BJ (cell line): ENCODE measurements at places on chromosomes 13 and 19.
A peak's percentile ranks its signal among the peaks of the same experiment; 100 is the strongest.

DNA sequence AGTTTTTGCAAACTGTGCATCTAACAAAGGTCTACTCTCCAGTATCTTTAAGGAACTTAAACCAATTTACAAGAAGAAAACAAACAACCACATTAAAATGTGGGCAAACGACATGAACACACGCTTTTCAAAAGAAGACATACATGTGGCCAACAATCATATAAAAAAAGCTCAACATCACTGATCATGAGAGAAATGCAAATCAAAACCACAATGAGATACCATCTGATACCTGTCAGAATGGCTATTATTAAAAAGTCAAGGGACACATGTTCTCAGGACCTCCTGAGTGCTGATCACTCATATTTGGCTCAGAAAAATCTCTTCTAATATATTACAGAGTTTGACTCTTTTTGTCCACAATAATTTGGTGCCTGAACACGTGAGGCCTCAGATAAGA, 14.2 kb upstream of the LILRB1 start:
- no peak for DNase-seq

DNA sequence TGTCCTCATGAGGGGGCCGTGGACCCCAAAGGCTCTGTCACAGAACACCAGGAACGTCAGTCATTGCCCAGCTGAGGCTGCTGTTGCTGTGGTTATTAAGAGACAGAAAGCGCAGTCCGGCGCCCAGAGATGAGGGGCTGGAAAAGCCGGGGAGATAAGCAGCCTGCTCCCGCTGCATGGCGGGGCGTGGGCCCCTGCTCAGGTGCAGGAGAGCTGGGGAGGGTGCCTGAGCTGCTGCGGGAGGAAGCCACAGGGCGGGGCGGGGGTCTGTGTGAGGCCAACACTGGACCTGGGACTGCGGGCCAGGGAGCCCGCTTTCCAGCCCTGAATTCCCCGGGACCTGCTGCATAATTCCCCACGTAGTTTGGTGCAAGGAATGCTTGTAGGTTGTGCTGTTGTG, 11.3 kb downstream of the SOX1 start:
- no peak for DNase-seq

- DNase-seq: no peak
Observed at GRCh38 chr19:38849860-38850435, at the start of gene HNRNPL. TSS of gene HNRNPL (minus strand) at chr19:38849986. CDS start at chr19:38849966, 20 bp downstream.

DNA sequence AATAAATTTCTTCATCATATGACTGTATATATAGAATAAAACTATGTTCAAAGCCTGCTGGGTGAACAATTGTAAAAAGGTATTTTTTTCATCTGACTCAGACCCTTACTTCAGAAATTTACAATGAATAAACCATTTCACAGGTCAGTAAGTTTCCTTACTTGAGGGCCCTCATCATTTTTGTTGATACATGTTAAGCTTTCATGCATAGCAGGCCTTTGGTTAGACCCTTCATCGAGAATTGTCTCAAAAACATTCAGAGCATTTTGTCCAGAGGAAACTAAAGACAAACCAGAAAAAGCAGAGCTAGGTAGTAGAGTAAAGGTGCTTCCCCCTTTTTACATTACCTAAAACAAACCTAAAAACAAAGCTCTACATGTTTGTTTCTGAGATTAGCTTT, 46.2 kb downstream of the FNDC3A start:
- DNase-seq: no peak

GRCh38 chr13:107715496-107715895, 499.8 kb downstream of the LIG4 start:
- no peak for DNase-seq

DNA sequence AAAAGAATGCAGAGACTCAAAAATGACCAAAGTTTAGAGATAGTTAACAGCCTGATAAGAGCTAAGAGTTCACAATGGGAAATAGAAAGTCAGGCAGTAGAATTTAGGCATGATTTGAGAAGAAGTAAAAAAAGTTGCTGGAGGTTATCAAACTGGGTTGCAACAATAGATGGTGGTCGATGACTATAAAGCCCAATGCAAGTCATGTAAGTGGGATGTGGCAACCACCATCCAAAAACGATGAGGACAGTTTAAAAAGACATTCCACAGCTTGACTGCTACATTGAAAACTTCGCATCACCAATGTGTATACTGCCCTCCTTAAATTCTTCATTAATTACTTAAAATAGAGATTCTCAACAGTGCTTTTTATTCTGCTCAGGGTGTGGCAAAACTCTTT, 19.7 kb downstream of the ELF1 start:
- DNase-seq: no peak

DNA sequence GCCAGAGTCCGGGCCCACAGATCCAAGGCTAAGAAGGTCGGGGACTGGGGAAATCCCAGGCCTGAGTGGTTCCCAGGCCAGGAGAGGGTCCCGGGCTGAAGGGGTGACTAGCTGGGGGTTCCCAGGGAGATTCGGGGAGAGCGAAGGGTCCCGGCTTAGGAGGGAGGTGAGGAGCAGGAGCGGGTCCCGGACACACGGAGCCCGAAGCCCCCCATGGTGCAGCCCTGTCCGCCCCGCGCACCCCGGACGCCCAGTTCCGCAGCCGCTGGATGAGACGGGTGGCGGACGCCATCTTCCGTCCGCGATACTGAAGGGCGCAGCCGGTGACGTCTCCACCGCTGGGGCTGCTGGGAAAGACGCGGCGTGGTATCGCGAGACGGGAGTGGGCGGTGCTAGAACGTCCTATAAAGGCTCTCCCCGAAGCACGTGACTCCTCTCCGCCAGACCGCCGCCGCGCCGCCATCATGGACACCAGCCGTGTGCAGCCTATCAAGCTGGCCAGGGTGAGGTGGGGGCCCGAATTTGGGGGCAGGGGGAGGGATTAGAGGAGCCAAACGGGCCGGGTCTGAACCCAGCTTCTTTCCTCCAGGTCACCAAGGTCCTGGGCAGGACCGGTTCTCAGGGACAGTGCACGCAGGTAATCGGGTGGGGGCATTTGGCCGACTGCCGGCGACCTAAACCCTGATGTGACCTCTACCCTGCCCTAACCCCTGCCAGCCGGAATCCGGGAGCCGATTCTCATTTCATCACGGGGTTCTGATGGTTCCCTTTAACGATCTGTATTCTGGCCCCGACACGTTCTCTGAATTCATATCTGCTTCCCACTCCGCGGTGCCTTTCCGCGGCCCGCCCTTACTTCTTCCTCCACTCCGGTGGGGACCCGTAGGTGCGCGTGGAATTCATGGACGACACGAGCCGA, at the start of the genes NDUFA7 and RPS28:
TSS of gene NDUFA7 (minus strand) at position 309 of the 919 bp plus-strand sequence. CDS start at position 292, 17 bp downstream.
TSS of gene RPS28 (plus strand) at position 430 of the 919 bp plus-strand sequence. CDS start at position 465, 35 bp downstream.
- peak; percentile 59 for DNase-seq

DNA sequence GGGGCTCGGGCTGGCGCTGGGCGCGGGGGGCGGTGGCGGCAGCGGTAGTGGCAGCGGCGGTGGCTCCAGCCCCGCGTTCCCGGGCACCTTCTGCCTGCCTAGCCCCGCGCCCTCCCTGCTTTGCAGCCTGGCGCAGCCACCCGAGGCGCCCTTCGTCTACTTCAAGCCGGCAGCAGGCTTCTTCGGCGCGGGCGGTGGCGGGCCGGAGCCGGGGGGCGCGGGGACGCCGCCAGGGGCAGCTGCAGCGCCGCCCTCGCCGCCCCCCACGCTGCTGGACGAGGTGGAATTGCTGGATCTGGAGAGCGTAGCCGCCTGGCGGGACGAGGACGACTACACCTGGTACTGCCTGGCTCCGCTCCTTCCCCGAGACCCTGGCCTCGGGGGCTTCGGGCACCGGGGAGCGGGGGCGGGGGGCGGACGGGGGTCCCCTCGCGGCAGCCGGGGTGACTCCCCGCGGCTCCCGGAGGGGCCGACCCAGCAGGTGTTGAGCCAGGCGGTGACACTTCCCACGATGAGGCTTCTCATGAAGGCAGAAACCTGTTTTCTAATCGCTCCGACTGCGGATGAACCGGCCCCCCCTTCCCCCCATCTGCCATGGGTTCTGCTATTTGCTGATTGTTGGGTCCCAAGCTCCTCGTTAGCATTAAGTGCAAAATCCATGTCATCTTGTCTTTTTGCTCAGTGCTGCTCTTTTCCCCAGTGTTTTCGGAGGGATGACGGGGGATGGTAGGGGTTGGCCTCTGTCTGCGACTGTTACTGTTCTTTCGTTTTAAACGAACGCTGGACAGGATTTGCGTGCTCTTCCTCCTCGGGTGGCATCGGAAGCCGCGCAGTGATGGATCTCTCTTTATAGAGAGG, 943 bp downstream of the SLAIN1 start:
- DNase-seq: no peak

DNA sequence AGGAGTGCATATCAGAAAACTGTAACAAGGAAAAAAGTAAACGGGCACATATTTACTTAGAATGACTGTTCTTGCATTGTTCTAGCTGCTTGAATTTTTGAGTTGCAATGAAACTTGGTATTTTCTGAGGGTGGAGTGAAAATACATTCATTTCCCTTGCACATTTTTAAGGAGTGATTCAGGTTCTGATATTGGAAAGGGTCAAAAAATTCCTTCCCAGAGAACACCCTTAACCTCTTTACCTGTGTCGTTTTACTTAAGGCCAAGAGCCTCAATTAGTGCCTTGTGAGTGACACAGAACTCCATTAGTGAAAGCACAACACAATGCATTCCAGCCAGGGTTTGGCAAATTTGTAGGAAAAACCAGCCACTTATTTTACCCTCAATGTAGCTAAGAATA, 2.3 kb downstream of the ITGBL1 start:
- no peak for DNase-seq

- DNase-seq: no peak
Observed at GRCh38 chr19:37899453-37899852, 6.9 kb downstream of the WDR87 start.

- no peak for DNase-seq
Observed at GRCh38 chr13:107170270-107170931, 602.5 kb upstream of the ARGLU1 start.

GRCh38 chr19:11361771-11362731, 6.8 kb downstream of the PLPPR2 start:
- no peak for DNase-seq

DNA sequence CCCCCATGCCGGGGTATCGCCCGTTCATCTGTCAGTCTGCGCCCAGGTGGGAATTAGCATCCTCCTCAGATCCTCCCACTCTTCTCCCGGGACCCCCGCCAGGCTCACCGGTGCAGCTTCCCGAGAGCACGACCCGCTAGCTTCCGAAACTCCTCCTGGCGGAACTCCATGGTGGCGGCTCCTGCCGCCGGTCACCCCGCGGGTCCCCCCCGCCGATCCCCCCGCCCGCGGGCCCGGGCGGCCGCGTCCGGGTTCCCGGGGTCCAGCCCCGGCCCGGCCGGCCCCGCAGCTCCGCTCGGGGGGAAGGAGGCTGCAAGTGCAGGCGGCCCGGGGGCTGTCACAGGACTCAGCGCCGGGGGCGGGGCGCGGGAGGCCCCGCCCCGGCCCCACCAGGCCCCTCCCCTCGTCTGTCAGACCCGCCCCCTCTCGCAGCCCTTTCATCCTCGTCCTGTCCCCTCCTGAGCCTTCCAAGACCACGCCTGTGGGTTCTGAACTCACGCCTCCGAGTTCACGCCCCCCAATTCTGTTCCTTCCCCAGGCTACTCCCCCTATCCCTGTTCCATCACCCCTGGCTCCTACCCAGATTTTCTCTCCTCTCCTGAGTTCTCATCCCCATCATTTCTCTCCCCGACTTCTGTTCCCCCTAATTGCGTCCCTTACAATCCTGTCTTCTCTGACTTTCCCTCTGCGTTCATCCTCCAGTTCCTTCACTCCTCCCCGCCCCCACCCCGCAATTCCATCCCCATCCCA, at the start of gene SLC17A7:
TSS of gene SLC17A7 (minus strand) at position 318 of the 750 bp plus-strand sequence. CDS start at position 170, 148 bp downstream.
- no peak for DNase-seq

DNA sequence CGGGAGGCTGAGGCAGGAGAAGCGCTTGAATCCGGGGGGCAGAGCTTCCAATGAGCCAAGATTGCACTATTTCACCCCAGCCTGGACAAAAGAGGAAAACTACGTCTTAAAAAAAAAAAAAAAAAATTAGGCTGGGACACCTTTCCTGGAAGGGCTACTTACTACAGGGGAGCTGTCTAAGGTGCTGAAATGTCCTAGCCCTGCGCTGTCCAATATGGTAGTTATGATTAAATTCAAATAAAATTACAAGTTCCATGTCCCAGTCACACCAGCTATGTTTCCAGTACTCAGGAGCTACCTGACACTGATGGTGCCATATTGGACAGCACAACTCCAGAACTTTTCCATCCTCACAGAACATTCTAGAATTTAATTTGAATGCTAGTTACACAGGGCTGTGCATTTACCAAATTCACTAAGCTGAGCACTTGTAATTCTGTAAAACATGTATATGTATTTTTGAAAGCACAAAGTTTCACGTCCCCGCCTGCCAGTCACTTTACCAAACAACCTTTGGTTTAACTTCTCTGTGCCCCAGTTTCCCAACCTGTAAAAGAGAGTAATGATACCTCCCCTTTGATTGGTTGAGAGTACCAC, 9.2 kb upstream of the ZSCAN22 start:
- DNase-seq: no peak

DNA sequence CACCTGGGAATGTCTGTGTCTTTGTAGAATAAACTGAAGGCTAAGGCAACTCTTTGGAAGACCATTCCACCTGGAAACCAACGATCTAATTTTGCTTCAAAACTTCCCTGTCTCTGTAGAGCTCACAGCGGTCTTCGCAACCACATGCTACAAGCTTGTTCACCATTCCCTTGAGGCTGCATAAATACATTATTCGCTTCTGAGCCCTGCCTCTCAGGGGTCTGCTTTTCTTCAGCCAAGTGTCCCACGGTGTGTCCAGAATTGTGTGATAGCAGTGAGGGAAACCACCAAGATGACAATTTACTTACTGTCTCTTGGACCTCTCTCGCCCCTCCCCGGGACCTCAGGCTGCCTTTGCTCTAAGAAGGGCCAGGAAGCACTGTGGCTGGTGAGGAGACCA, 51.1 kb downstream of the GPR12 start:
- DNase-seq: no peak

- DNase-seq: no peak
Observed at GRCh38 chr19:35514282-35514809, 897 bp upstream of the DMKN start.

DNA sequence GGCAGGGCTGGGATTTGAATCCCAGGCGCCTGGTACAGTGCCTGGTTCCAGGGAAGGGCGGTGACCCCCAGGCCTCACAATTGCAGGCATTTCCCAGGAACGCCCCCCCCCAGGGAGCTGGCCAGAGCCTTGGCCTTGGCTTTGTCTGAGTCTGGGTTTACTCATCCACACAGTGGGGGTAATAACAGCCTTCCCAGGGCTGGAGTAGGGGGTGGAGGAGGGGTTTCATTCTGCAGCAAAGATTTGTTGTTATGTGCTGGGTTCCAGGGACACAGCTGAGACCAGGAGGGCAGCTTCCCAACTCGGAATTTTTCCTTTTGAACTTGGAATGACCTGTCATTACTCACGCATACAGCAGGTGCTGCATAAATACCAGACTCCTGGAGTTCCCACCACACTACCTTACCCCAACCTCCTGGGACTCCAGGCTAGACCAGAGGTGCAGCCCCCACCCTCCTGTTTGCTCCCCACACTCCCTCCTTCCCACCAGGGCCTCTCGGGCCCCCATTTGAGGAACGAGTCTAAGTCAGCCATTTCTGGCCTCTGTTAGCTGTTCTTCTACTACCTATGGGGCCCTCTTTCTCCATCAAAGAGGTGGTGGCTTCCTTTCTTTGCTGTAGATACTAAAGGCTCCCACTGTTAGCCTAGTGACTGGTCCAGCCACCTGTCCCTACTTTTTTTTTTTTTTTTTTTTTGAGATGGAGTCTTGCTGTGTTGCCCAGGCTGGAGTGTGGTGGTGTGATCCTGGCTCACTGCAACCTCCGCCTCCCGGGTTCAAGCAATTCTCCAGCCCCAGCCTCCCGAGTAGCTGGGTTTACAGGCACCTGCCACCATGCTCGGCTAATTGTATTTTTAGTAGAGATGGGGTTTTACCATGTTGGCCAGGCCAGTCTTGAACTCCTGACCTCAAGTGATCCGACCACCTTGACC, 1.6 kb upstream of the ADAMTS10 start:
- peak; percentile 19 for DNase-seq

- peak; percentile 61 for DNase-seq
Observed at GRCh38 chr13:48037346-48038173, at the start of gene NUDT15. TSS of gene NUDT15 (plus strand) at chr13:48037726. CDS start at chr13:48037747, 21 bp downstream.

GRCh38 chr19:15372891-15373301, 6.7 kb downstream of the AKAP8 start:
- no peak for DNase-seq
